ENCODE measurements at places on chromosomes 7 and 10.

DNA sequence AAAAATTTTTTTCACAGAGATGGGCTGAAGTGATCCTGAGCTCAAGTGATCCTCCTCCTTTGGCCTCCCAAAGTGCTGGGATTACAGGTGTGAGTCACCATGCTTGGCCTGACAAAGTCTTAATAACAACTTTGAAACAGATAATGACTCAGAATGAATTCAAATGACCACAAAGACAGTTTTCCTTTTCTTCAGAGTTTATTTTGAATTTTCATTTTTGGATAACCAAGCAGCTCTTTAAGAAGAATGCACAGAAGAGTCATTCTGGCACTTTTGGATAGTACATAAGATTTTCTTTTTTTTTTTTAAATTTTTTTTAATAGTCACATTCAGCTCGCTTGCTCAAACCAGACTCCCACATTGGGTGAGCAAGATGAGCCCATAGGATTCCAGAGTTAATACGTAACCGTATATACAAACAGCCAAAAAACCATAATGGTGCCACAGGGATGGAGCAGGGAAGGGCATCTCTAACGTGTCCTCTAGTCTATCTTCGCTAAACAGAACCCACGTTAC, 43.0 kb upstream of the NMT2 start:
- DNase-seq: no peak

DNA sequence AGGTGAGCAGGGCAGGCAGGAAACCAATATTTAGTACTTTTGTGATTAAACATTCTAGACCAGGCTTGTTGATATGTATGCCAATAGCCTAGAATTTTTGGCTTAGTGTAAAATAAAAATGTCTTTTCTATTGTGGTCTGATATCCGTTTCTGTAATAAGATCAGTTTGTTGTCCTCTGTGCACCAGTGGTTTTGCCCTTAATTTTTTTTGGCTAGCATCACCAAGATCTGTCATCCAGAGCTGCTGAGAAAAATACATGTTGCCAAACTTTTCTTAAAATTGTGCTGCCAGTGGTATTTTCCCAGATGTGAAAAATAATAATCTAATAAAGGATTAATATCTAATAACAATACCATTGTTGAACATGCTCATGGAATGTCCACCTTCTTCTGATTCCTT, 115.6 kb downstream of the TWIST1 start:
- DNase-seq: no peak

GRCh38 chr7:6385909-6386560, 61.7 kb downstream of the DAGLB start:
- DNase-seq: no peak

- DNase-seq: no peak
Measured at GRCh38 chr10:127984945-127985344, 78.0 kb downstream of the PTPRE start.

GRCh38 chr10:68463365-68464093, 8.2 kb downstream of the DNA2 start:
- no peak for DNase-seq

DNA sequence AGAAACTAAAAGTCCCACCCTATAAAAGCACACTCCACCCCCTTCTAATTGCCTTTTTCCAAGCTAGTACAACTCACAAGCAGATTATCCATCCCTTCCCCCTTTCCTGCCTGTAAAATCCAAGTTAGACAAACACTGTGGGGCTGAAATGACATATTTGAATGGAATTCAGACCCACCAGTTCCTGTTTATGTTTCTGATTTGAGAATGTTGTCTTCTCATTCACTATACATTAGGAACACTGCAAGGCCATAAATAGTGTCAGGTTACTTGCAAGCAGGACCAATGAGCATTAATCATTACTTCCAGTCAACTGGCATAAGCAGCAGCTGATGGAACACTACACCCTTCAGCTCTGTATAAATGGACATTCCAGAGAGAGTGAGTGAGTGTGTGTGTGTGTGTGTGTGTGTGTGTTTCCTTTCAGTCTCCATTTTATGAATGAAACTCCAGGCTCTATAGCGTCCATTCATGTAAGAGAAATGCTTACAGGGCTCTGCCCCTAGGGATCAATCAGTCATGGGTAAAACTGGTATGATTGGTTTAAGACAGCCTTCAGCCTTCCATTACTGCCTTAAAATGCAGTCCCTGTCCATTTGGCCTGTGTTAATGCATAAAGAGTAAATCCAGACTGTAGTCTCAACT, 69.3 kb downstream of the ETV1 start:
- no peak for DNase-seq

DNA sequence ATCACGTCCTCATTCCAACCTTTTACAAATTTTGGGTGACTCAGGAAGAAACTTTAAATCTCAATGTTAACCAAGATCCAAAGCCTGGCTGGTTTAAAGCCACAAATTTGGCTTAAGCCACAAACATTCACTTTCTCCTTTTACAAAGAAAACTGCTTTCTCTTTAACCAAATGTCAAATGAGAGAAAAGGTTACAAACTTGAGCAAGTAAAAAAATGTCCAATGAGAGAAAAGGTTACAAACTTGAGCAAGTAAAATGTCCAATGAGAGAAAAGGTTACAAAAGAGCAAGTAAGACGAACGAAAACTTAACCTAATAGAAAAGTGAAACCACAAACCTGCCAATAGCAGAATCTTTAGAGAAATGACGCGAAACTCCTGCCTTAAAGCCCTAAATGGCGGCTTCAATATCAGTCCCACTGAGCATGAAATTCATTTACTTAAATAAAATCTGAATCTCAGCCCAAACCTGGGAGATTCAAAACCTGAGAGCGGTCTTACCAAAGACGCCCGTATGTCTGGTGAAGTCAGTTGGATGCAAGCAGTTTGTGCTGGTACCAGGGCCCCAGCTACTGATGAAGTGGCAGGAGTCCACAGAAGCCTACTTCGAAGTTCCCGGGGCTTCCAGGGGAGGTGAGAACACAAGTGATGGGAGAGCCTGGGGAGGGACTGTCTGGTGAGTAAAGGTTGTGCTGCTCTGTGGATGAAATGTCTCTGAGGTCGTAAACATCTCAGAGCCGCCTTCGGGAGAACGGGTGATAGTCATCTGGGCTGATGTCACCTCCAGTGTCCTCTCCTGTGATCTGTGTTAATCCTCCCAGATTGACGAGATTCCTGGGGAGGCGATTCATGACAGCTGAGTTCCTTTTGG, 74.6 kb downstream of the PAXIP1 start:
- no peak for DNase-seq

Measured in thoracic aorta (tissue), 2 donors.